T-helper 9 cell (primary cell): ENCODE measurements at places on chromosomes 11 and 22.

GRCh38 chr22:39306456-39307361 lies 12.7 kb downstream of the RPL3 start:
- DNase-seq: peak; percentile 27

- DNase-seq: no peak
Measured at GRCh38 chr11:6566704-6567370, 36.6 kb downstream of the RRP8 start.

- no peak for DNase-seq
Measured at GRCh38 chr11:129423426-129423825, 47.8 kb downstream of the BARX2 start.

GRCh38 chr11:96199563-96200025 lies 143.4 kb downstream of the MAML2 start:
- peak; percentile 29 for DNase-seq

GRCh38 chr11:132208477-132209055 lies 838.2 kb downstream of the NTM start:
- no peak for DNase-seq

GRCh38 chr11:104380358-104380757 lies 216.4 kb upstream of the PDGFD start:
- DNase-seq: no peak

- no peak for DNase-seq
Measured at GRCh38 chr22:44413211-44413610, 84.8 kb downstream of the RTL6 start.

- DNase-seq: no peak
Measured at GRCh38 chr22:37207981-37208380, 4.3 kb downstream of the SSTR3 start.

GRCh38 chr11:69074375-69075140 lies 25.8 kb downstream of the TPCN2 start:
- no peak for DNase-seq

DNA sequence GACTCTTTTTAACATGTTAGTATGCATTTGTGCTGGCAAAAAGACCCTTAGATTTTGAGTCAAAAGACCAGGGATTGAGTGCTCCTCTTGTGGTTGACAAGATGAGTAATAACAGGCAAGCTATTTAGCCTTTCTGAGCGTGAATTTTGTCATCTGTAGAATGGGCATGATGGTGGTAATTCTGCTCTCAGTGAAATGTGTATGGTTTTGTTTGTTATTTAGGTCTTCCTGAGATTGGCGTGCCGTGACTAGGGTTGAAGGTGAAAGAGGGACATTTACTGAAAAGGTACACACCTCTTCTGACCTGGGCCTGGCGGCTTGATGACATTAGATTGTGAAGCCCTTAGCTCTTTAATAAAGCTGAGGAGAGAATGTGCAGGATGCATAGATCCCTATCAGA lies 8.4 kb upstream of the CEP295 start:
- no peak for DNase-seq

GRCh38 chr22:45162531-45162930 lies 1.2 kb upstream of the NUP50 start:
- no peak for DNase-seq

DNA sequence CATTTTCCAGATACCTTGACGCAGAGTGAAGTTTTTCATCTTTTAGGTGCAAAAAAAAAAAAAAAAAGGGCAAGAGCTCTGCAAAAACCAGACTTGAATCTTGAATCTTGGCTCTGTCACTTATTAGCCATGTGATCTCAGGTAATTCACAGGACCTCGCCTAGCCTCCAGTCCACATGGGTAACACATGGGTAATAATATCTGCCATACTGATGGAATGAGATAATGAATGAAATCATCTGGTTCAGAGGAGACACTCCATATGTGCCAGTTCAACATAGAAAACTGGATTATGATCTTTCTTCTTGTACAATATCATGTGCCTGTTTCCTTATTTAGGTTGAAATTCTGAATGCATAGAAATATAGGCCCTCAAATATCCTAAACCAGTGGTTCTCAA lies 8.6 kb upstream of the AMOTL1 start:
- DNase-seq: no peak

- no peak for DNase-seq
Measured at GRCh38 chr11:33320814-33321330, 63.7 kb downstream of the HIPK3 start.

GRCh38 chr11:66172146-66172545 lies 96.3 kb upstream of the RAB1B start:
- no peak for DNase-seq

GRCh38 chr22:50209893-50210292 lies 9.1 kb downstream of the SELENOO start:
- peak; percentile 70 for DNase-seq

- DNase-seq: no peak
Measured at GRCh38 chr11:62127941-62128770, 4.3 kb downstream of the INCENP start.

DNA sequence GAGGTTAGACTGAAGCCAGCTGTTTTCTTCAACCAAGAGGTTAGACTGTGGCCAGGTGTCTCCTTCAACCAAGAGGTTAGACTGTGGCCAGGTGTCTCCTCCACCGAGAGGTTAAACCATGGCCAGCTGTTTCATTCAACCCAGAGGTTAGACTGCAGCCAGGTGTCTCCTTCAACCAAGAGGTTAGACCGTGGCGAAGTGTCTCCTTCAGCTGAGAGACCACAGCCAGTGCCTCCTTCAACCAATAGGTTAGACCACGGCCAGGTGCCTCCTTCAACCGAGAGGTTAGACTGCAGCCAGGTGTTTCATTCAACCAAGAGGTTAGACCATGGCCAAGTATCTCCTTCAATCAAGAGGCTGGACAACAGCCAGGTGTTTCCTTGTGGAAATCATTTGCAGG lies 498.1 kb downstream of the TBC1D22A start:
- no peak for DNase-seq

GRCh38 chr11:18791207-18791968 lies at the start of gene PTPN5:
TSS of gene PTPN5 (minus strand) at chr11:18791798. CDS start at chr11:18771958, 19,840 bp downstream.
- no peak for DNase-seq
